ENCODE measurements at places on chromosomes 5 and 9.

- no peak for DNase-seq
These were observed 1032.7 kb downstream of the NR2F1-AS1 start for GRCh38 chr5:92548346-92548745.

GRCh38 chr9:89522261-89522958 lies 24.5 kb upstream of the SEMA4D start:
- peak; percentile 51 for DNase-seq

- DNase-seq = no peak
These were observed 3.6 kb downstream of the HNRNPK start for GRCh38 chr9:83976372-83976771.

- DNase-seq = no peak
These were observed 237.6 kb downstream of the TLE4 start for GRCh38 chr9:79809316-79809876.

DNA sequence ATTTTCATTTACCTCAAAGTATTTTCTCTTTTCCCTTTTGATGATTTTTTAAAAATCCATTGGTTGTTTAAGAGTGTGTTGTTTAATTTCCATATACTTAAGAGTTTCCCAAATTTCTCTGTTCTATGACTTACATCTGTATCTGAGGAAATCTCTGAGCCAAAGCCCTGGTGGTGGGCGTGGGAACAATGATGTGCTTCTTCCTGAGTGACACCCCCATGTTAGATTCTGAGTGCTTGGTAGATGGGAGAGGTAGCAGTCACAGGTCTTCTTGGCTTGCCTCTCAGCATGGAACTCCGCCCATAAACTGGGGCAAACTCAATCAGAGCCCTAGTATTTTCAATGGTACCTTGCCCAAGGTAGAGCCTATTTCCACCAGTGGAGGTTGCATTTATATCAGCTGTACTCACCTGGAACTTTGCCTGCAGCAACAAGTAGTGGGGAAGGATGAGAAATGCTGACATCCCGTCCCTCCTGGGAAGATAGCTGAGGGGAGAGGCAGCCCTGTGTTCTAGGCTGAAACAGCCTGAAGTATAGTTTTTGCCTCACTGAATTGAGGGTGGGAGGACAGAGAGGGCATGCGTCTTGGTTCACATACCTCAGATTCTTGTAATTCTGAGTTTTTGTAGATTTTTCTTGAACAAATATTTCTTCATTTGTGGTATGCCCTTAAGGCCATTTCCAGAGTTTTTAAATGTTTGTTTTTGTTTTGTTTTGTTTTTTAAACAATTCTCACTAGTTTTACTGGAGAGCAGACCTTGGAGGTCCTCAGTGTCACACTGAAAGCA lies 26.4 kb downstream of the C9orf43 start:
- no peak for DNase-seq

DNA sequence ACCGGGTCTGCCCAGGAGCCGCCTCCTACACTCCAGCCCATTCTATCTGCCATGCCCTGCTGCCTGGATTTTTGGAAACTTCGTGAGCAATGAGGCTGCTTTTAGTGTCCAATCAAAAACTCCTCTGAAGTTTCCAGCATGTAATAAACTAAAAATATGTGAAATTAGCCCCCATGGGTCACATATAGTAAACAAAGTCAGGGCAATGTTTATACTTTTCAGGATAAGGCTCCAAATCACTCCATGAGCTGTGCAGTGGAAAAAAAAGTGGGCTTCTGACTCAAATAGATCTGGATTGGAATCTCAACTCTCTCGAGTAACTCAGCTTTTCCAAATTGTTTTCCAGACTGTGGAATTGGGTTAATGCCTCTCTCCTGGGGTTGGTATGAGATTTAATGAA lies 68.2 kb downstream of the PIK3R1 start:
- no peak for DNase-seq

GRCh38 chr5:124034963-124035362 lies 523.0 kb downstream of the CSNK1G3 start:
- no peak for DNase-seq

- no peak for DNase-seq
These were observed 98.9 kb downstream of the CSNK1G3 start for GRCh38 chr5:123610665-123611405.

GRCh38 chr5:7917130-7918123 lies 48.5 kb downstream of the MTRR start:
- no peak for DNase-seq

- DNase-seq = no peak
These were observed 25.5 kb downstream of the OR2V1 start for GRCh38 chr5:181105391-181106025.

DNA sequence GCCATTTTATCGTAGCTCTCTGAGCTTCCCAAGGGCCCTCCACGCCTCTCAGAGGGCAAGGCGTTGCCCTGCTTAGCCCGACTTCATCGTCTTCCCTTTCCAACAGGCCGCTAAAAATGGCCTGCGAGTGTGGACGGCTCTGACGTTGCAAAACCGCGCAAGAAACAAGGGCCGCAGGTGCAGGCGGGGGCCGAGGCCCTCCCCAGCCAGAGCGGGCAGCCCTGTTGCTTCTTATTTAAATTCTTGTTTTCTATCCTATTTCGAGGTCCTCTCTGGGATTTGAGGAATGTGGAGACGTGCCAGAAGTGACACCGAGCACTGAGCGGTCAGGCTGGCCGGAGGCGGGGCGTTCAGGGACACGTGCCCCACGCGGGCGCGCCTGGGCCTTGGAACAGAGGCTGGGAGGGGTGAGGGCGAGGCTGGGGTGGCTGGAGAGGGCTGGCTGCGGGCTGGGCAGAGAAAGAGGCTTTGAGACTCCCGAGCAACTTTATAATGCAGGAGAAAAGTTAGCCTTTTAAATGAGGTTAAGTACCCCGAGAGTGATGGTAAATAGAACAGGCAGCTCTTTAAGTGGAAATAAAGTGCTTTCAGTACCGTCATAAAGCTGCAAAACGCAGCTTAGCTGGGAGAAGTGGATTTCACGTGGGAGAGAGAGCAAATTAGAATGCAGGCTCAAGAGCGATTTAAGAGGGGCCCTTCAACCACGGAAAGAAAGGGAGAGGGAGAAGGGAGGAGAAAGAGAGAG lies 243.6 kb downstream of the AUH start:
- DNase-seq = no peak

DNA sequence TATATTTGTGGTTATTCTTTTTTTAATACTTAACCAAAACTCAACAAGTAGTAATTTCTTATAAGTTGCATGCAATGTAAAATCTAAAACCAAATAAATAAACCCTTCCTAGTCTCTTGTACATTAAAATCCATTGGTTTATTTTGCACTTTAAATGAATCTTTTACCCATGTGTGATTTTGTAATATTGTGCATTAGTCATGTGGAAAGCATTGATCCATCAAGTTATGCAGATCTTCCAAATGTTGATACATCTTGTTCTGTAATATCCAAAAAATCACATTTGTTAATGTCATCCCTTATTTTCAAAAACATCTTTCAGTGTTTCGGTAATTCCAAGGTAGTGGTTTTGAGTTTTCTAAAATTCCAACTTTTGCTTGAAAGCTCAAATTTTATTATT lies 63.3 kb downstream of the CWC27 start:
- no peak for DNase-seq

- no peak for DNase-seq
These were observed 1.6 kb downstream of the MED27 start for GRCh38 chr9:132077881-132078698.

DNA sequence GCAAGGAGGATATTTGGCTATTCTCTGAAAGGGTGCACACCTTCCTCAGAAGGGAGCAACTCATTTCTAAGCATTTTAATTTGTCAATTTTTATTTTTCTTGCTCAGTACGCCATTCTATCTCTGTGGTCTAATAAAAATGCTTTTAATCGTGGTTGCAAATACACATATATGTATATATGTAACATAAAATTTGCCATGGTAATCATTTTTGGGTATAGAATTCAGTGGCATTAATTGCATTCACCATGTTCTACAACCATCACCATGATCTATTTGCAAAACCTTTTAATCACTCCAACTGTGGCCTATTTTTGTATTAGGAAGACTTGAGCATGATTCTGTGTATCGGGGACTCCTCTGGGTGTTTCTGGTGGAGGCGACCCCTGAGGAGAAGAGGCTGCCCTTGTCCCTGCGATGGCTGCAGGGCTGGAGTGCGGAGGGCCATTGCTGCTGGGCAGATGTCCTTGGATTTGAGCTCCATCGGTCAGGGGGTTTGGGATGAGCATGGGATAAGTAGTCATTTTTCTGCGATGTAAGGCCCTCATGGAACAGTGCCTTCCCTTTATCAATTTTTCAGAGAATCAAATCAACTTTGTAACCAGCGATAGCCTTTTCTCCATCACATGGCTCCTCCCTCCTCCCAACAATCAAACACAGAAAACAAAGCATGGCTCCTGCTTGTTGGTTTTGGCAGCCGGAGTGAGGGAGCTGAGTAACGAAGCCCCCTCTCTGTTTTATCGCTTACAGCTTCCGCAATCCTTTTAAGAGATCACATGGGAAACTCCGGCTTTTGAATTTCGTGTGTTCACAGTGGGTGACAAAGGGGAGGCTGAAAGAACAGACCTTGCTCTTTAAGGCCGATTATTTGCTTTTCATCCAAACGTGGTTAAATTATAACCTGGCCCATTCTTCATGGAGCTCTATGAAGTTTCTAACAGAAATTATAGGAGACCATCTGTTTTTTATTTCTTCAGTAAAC lies 187.3 kb downstream of the TENT4A start:
- no peak for DNase-seq

Data from stimulated activated CD4-positive, alpha-beta T cell treated with anti-CD3 and anti-CD28 coated beads, Interleukin-15, amount 100 ng/mL, for 1 hour (primary cell).